ENCODE measurements at places on chromosomes 11 and 22.

DNA sequence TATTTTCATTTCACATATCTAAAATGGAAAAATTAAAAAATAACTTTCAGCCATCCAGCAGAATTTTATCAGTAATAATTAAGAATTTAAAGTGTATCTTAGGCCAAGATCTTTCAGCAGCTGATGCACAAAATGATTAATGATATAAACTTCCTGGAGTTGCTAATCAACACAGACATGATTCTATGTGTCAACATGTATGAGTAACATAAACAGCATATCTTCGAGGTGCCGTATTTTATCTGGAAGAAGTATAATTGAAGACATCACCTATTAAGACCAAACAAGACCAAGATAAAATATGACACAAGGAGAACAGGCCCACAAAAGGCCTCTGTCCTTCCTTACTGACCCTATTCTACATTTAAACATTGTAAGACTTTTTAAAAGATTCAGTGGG lies 45.2 kb downstream of the SLC5A12 start:
- no peak for DNase-seq

DNA sequence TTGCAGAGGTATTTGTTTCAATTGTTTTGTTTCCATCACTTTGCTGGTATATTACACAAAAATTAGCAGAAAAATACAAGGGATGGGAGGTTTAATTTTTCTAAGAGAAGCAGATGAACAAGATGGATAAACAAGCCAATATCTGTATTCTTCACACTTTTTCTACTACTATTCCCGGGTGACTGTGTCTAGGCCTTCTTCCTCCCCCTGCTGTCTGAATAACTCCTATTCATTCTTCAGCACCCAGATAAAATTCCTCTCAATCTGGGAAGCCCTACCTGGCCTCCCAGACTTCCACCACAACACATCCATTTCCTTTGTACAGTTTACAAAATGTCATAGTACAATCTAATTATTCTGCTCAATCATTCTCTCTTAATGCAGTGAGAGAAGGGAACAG lies 666.6 kb upstream of the TENM4 start:
- no peak for DNase-seq

- DNase-seq: no peak
Observed at GRCh38 chr11:73177380-73177777, 35.3 kb upstream of the FCHSD2 start.

GRCh38 chr11:2319791-2320472 lies 18.1 kb downstream of the TSPAN32 start:
- DNase-seq: no peak

DNA sequence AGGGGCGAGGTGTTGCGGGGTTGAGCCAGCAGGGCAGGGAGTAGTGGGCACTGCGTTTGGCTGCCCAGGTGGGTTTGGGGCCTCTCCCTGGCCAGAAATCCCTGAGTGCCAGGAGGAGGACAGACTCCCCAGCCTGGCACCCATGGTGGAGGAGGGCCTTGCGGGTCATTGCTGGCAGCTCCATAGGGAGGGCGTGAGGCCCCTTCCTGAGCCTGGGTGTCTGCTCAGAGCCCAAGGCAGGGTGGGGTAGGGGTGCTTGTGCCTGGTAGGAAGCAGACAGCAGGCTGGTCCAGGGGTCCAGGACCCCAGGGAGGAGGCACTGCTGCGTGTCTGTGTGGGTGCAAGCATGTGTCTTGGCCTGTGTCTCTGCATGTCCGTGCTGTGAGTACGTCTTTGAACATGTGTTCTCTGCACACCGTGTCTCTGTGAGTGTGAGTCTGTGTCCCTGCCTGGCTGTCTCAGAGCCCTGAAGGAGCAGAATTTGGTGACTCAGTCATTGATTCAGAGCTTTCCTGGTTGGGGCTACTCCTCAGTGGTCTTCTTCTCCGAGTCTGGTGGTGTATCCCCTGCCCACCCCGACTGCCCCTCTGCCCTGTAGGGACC lies 3.9 kb downstream of the TSPAN4 start:
- DNase-seq: no peak

- DNase-seq: no peak
Observed at GRCh38 chr22:36185828-36186624, 15.6 kb downstream of the APOL4 start.

DNA sequence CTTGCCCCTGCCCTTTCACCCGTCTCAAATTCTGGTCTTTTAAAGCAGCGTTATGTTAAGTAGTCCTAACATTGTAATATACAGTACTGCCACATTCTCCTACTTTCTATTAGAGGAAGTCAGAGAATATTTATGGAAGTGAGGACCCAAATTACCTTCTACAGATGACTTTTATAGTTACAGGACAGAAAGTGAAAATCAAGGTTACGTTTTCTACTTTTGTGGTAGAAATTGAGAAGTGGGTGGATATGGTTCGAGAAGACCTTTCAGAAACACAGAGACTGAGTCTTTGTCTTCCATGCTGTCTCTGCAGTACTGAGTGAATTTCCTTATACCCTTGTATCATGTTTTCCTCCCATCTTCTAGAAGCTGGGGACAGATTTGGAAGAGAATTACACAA lies 17.1 kb downstream of the SC5D start:
- no peak for DNase-seq

DNA sequence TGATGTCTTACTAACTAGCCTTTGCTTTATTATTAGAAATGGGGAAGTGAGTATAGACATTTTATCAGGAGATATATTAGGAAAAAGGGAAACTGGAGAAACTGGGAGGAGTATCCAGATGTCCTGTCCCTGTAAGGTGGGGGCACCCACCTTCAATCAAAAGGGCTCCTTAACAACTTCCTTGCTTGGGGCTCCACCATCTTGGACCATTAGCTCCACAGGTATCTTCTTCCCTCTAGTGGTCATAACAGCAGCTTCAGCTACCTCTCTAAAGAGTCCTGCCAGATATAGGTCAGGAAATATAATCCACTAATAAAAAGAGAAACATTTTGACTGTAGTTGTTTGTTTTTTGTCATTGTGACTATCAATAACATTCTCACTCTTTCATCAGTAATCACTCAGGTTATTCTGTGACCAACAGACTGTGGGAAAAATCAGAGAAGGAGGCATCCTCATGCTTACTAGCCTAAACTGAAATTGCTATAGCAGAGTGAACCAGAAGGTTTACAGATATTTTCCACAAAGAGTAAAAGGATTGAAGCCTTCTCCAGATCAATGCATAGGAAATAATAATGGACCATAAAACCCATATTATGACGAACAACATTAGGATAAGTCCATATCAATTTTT lies 10.4 kb downstream of the OR51B4 start:
- no peak for DNase-seq

- DNase-seq: no peak
Observed at GRCh38 chr11:65216830-65217229, 35.1 kb downstream of the CAPN1 start.

DNA sequence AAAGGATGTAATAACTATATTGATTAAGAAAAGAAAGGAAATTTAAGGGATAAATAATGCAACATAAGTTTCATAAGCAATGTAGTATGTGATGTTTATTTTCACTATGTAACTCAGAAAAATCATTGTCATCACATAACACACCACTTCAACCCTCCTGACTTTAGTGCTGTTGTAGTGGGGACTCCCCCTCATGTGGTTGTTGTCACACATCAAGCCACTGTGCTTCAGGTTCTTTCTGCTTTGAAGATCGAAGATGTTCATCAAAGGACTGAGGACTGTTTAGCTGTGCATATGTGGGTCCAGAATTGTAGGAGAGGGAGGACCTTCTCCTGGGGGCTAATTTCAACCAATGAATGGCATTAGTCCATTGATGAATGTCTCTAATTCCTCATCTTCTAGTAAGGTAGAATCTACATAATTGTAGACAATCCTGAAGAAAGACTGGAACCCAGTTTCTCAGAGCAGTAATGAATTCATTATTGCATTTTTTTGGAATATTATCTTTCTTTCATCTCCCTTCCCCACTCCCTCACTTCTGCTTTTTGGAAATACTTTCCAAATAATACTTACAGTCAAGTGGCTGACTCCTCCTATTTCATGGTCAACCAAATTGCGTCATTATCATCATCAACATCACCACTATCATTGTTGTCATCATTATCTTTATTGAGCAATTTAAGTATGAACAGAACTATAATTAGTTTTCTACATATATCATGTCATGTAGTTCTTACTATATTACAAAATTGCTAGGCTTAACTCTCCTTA lies 9.8 kb upstream of the CARD16 start:
- DNase-seq: no peak

GRCh38 chr11:120097721-120098385 lies 40.1 kb downstream of the TRIM29 start:
- no peak for DNase-seq

DNA sequence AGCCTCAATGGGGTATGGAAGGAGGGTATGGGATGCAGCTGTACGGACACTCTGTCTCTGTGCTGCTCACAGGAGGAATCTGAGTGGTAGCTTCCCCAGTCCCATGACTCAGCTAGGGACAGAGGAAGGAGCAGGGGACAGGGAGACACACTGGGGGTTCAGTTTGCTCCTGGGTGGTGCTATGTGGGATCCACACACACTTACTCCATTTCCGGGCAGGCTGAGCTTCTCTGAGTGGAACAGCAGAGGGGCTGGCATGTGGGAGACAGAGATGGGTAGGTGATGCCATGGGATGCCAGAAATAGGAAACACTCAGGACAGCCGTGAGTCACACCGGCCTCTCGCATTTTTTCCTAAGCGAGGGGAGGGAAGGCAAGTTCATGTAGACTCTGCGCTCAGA lies 59.2 kb upstream of the KIRREL3 start:
- DNase-seq: no peak

DNA sequence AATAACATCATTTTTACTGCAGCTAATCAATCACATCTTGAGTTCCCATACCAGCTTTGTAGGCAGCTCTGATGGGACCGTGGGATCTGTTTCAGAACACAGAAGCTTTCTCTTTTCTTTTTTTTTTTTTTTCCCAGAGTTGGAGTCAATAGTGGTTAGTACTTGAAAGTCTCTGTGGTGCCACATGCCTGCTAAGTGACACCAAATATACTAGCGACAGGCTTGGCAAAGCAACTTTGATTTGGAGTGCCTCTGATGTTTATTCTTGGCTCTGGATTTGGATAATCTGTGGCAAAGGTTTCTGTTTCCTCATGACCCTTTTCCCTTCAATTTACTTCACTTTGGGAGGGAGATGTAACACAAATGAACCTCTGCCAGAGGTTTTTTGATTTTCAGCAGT lies 681.4 kb upstream of the TENM4 start:
- DNase-seq: no peak

DNA sequence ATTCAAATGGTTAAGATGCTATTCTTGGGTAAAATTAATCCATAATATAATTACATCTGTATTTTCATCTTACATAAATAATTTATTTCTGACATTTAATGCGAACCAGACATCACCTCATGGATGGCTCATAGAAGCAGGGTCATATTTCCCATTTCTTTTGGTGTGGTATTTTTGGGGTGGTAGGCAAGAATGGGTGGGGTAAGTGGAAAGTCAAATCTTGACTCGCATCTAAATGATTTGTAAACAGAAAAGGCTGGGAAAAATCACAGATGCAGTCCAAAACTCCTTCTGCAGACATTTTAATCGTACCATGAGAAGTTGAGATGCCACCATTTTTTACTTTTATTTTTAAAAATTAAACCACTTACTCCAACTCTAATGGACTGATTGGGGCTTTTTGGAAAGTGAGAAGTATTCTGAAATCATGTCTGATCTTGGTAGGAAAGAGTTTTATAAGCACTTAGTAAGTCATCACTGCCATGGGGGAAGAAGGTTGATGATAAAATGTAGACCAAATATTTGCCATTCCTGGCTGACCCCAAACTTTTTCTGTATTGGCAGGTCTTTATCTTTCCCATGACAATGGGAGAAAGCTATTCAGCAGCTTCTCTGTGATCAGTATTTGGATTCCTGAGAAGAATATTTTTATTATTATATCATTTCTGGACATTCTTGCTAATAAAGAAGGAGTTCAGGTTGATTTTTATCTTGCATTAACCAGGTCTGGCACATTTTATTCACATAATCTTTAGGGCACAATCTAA lies 47.2 kb upstream of the BLID start:
- DNase-seq: no peak

GRCh38 chr11:21909145-21909544 lies 283.7 kb upstream of the ANO5 start:
- DNase-seq: no peak

DNA sequence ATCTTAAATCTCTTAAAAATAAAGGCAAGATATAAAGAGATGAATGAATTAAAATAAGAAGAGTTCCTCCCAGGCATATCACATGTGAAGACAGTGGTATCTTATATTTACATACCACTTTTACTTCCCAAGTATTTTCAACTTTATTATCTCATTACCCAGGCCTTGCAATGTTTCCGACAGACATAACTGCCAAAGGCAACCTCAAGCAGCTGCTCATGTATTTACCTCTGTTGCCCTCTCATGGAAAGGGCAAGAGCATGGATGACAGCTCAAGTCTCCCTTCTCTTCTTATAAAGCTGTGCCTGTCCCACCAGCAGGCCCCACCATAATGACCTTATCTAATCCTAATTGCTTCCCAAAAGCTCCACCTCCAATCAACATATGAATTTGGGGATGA lies 894.2 kb downstream of the NTM start:
- no peak for DNase-seq

DNA sequence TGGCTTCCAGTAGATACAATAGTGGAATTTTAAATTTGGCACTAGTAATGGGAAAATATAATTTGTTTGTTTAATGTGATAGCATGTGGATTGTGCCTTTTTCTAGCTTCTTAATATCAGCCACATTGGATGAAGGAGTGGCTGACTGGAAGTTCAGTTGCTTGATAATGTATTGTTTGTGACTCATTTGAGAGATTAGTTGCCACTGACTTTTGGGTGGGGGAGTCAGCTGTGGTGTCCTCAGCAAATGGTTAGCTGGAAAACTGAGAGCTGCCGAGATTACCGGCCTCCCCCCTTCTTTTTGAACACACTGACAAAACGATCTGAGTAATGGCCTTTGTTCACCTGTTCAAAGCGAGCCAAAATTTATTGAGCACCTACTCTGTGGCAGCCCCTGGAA lies 5.5 kb downstream of the JAM3 start:
- DNase-seq: no peak

GRCh38 chr11:98600786-98601773 lies 419.7 kb upstream of the CNTN5 start:
- no peak for DNase-seq

GRCh38 chr11:83835423-83835822 lies 549.3 kb upstream of the CCDC90B start:
- no peak for DNase-seq

GRCh38 chr22:20549232-20549841 lies 41.9 kb downstream of the MED15 start:
- no peak for DNase-seq

DNA sequence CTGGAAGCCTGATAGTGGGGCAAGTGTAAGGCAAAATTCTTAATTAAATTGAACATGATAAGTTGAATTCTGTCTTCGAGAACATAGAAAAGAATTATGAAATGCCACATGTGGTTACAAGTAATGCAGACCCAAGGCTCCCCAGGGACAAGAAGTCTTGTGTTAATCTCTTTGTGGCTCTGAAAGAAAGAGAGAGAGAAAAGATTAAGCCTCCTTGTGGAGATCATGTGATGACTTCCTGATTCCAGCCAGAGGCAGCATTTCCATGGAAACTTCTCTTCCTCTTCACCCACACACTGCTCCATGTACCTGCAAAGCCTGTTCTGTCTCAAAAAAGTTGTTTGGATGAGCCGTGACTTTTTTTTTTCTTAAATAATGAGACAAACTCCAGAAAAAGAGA lies 1.9 kb upstream of the TYR start:
- DNase-seq: no peak

All from T1000 (cell line).